Frontal cortex (tissue), 4 donors: ENCODE measurements at places on chromosomes 5 and 9.

GRCh38 chr5:80631278-80632259, 22.9 kb upstream of the MSH3 start:
- no peak for DNase-seq

DNA sequence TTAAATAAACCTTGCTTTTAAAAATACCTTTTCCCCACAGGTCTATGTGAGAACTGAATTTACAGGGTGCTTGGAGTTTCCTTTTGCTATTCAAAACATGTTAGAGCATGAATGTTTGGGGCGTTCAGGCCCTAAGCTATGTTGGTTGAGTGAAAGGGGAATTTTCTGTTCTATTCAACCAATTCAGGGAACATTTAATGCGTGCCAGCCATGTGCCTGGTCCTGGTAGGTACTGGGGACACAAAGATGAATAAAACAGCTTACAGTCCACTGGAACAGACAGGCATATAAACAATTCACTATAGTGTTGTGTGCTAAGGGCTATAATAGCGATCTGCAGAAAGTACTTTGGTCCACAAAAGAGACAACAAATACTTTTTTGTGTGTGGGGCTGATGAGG, 108.5 kb downstream of the ZSWIM6 start:
- DNase-seq, result no peak

DNA sequence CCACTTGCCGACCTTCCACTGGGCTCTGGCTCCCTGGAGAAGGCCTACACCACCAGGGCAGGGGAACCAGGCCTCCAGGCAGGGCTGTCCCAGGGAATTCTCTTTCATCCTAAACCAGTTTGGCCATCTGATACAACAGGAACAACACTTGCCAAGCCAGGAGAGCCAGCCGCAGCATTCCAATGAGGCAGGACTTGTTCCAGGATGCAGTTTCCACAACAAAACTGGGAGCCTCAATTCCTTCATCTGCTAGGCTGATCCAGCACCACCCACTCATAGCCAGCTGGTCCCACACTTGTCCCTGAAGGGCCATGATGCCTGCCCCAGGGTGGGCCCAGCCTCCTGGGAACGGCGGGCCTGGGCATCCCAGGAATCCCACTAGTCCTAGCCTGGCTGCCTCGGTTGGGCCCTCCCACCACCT, 26.0 kb downstream of the BICD2 start:
- no peak for DNase-seq

GRCh38 chr5:14182761-14183160, 39.6 kb downstream of the TRIO start:
- no peak for DNase-seq

- no peak for DNase-seq
These were observed 185.8 kb downstream of the GADD45G start for GRCh38 chr9:89790542-89791109.

GRCh38 chr9:106962122-106962521, 99.2 kb downstream of the ZNF462 start:
- DNase-seq, result no peak

- DNase-seq, result no peak
These were observed 36.3 kb upstream of the KCNN2 start for GRCh38 chr5:114325541-114325940.

DNA sequence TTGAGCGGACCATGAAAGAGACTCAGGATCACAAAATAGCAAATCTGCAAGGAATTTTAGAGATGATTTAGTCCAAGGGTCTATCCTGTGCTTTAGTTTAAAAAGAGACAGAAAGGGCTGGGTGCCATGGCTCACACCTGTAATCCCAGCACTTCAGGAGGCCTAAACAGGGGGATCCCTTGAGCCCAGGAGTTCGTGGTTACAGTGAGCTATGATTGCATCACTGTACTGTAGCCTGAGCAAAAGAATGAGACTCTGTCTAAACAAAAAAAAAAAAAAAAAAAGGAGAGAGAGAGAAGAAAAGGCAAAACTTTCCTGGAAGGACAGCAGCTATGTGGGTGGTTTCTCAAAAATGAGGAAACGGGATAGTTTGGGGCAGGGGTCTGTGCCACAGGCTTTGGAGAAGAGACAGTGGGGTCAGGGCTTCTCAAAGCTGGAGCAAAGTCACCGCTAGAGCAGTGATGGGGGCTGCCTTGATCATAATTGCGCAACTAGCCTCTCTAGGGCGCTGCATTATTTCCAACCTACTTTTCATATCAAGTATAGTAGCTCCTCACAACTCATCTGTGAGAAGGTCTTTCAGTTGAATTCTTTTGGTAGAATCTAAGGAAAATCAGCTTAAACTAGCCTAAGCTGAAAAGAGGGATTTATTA, 8.5 kb upstream of the ANKH start:
- no peak for DNase-seq

- no peak for DNase-seq
These were observed 202.5 kb upstream of the GAS1 start for GRCh38 chr9:87149799-87150198.

DNA sequence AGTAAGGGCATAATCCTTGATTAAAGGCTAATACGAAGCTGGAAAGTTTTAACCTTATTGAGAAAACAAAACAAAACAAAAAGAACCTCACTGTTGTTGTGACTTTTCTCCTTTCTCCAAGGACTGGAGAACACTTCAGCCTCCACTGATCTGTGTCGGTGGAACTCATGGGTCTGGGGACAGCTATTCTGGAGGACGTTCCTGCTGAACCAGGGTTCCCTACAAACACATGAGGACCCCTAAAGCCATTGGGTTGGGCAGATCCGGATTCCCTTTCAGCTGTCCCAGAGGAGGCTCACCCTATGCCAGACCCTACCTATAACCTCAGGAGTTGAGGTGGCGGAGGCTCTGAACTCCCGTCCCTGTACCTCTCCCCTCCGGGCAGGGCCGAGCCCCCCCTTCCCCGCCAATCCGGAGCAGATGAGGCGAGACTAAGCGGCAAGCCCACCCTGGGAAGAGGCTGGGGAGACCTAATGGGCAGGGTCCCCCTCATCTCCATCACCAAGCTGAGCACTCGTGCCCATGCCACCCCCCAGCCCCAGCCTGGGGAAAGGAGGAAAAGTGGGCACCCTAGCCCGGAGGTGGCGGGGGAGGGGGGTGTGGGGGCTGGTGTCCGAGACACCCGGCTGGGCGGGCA, 1.6 kb upstream of the TCF7 start:
- DNase-seq, result no peak

- DNase-seq, result no peak
These were observed 130.2 kb upstream of the SV2C start for GRCh38 chr5:75952963-75953362.

GRCh38 chr5:6143523-6143922, 234.8 kb downstream of the MED10 start:
- DNase-seq, result no peak

DNA sequence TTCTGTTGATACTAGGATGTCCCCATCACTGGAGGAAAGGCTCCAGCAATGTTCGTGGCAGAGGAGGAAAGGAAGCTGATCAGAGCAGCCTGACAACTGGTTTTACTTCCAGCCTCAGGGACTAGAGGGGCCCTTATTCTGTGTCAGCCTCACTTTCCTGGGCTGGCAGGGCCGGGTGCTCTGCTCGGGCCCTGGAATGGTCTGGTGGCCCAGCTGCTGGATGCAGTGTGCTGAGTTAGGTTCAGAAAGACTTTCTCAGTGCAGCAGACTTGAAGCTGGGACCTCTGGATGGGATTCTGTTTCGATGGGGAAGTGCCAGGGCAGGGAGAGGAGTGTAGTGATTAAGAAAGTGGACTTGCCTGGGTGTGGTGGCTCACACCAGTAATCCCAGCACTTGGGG, 81.0 kb downstream of the MACROH2A1 start:
- no peak for DNase-seq

DNA sequence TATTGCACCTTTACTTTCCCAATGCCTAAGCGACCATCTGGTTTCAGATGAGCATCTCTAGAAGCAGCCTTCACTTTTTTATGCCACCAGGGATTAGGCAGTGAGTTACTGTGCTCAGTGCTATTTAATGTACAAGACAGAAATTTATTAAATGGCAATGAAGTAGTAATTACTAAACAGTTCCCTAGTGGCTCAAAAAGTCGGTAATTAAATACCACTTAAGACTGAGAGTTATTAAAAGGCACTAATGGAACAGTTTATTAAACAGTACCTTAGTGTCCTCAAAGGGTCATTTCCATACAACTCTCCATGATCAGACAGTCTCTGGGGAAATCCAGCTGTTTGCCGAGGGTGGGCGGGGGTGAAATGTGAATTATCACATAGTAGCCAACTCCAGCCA, 42.3 kb downstream of the LHFPL2 start:
- DNase-seq, result no peak

DNA sequence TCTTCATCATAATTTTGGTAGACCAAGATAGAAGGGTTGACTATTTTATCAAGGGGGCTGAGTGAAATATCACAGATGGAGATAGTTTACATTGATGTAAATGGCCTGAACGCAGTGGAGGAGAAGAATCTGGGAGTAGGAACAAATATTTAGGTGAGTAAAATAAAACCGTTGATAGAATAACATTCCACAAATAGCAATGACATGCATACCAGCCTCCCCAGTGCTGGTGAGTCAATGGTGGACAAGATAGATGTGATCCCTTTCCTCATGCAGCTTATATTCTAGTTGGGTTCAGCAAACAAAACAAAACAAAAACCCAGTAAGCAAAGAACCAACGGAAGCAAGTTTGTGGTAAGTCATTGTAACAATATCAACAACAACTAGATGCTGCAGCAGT, 385.2 kb downstream of the FAM170A start:
- no peak for DNase-seq

GRCh38 chr5:126544087-126544740, 50.8 kb downstream of the ALDH7A1 start:
- no peak for DNase-seq

DNA sequence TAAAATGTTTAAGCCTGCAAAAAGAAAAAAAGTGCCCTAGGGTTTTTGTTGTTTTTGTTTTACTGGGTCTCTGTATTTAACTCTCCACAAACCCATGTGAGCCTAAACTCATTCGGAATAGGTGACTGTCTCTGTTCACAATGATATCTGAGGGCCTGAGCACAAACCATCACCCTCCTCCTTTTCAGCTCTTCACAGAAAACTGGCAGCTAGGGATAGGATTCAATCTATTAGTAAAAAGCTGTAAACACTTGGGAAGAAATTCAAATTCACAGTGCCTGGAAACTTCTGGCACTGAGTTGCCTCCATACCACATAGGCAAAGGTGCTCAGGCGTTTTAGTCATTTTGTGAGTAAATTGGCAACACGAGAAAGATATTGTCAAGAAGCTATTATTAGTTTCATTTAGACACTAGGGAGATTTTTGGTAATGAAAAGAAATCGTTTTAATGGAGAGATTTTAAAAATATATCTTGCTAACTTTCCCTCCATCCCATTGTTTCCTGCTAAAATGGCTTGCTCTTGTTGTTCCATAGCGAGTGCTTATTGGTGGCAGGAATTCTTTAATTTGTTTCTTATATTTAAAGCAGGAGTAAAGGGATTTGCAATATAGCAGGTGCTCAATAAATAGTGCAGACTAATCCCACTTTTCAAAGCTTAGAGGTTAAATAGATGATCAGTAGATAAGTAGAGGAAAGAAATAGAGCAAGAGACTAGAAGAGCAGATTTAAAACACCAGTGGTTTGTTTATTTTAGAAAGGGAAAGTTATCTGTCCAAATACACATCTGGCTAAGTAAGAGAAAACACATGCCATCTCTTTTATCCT, 9.7 kb downstream of the FOXD1 start:
- DNase-seq, result no peak

- no peak for DNase-seq
These were observed 592.7 kb downstream of the TLE1 start for GRCh38 chr9:81096625-81097024.

DNA sequence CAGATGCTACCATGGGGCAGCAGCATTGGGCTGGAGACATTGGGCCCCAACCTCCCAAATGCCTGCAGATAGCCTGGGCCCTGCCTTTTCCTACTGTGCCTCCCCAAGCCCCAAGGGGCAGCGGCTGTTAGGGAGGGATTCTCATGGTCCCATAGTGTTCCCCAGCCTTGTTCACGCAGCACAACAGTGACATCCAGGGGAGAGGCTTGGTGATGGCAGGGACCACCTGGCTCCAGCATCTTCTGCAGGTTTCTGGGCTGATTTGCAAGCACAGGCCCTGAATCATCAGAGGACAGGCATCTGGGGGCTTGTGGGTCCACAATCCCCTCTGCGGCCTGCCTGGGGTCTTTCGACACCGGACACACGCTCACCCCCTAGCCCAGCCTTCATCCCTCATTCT, 354.6 kb downstream of the SLIT3 start:
- DNase-seq, result no peak

DNA sequence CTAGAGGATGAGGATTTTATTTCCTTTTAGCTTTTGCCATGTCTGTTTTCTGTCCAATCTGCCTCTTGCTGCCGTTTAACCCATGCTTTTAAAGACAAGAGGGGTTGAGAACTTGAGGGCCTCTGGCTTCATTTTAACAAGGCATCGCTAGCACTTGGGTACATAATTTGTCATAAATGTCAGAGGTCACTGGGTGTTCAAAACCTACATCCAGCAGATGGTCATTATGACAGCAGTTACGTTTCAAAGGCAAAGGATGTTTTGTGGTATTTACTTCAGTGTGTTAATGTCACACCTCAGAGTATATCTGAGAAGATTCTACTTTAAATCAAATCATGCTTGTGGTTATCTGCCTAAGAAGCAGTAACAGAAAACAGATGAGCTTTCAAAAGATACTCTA, 918.3 kb downstream of the NR2F1-AS1 start:
- DNase-seq, result no peak

- no peak for DNase-seq
These were observed 45.4 kb downstream of the PPP2R2B start for GRCh38 chr5:146832985-146833732.

GRCh38 chr9:13352451-13352979, 73.0 kb upstream of the MPDZ start:
- no peak for DNase-seq

- no peak for DNase-seq
These were observed 731.9 kb downstream of the MTRR start for GRCh38 chr5:8600843-8601242.

- DNase-seq, result peak; percentile 9
These were observed 70.2 kb downstream of the PRUNE2 start for GRCh38 chr9:76835571-76836283.

- DNase-seq, result no peak
These were observed 301.8 kb upstream of the CDH6 start for GRCh38 chr5:30891660-30892059.

DNA sequence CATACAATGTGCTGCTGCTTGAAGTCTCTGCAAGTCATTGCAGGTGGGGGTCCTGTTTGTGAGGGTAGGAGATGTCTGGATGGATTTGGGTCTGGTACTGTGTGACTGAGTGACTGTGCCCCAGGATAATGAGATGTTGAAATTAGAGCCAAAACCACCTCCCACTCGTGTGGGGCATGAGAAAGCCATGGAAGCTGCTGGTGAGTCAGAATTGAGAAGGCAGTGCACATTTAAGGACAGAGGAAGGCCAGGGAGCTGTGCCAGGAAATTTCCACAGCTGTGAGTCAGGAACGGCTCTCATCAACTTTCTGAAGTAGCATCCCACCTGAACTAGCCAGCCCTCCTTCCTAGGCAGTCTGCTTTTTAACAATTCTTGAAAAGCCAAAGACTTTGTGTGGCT, 229.8 kb downstream of the DRD1 start:
- no peak for DNase-seq

- DNase-seq, result no peak
These were observed 264.1 kb downstream of the MLLT3 start for GRCh38 chr9:20358207-20358606.
